Skin of body (tissue), 3 donors: ENCODE measurements at places on chromosomes 12 and 14. TPM values are rescaled to one million over a fixed set of nuclear protein-coding genes. Genes with fewer than 3 reads are reported as not detected.

DNA sequence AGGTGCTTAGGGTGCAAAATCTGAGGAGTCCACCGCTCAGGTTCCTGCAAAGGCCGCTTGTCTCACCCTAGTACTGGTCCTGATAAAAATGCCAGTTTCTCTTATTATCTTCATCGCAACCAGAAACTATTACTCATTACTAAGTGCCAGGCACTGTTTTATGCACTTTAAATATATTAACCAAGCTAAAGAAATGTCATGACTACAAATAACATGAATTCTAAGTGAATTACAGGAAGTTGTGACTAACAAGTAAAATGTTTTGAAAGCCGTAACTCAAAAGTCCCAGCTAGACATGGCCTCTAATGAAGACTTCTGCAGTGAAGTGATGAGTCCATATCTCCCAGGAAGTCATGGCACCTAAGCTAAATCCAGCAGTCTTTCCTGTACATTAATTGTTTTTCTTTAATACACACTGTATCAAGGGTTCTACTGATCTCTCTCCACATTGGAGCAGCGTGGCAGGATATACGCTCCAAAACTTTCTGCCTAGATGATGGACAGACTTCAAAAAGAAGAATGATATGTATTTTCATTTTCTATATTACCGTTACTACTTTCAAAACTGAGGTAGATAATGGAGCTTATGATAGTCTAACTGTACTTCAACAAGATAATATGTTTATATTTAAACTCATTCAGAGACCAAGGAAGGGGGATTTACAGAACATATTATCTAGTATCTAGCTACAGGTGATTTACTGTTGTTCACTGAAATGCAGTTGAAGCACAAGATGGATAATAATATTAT is 117.3 kb upstream of the ARID2 start:
- DNase-seq = no peak

DNA sequence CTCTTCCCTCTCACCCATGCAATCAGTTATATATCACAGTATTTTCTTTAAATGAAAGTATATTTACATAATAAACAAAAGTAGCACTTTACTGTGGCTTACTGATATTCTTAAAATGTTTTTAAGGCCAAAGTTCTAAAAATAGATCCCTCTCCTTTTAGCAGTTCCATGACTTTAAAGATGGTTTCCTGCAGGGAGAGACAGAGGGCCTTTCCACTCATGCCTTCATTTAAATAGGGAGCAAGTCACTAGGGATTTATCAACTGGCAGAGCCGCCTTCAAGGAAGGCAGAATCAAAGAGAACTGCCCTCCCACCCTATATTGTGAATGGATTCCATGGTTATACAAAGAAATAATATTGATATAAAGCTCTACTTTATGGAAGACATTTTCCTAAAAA is 55.5 kb downstream of the DUSP16 start:
- DNase-seq = no peak

- DNase-seq = no peak
Measured at GRCh38 chr14:101334656-101335055, 226.6 kb upstream of the DIO3 start.

DNA sequence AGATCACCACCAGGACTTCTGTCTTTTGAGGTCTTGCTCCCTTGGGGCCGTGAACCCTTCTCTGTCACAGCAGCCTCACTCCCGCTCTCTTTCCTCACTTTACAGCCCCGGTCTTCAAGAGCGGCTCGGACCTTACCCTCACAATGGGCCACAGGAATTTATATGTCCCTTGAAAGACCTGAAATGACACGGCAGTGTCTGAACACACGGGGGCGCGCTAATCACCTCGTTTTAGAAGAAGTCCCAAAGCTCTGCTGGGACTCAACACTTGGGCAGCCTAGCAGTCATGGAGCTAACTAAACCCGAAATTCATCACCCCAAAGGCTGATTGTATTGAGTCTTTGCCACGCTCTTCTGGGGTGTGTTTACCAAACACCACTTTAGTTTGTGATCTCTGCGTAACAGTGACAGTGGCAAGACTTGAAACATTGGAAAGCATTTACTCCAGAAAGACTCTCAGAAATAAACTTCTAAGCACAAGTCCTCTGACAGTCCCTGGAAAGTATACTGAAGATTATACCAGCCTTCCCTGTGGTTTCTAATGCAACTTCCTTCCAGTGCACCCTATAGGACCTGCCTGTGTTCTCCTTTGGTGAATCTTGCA is 29.0 kb downstream of the SERPINA11 start:
- DNase-seq = no peak

GRCh38 chr12:65740873-65741600 is 83.2 kb upstream of the HMGA2 start:
- DNase-seq = peak; percentile 69

DNA sequence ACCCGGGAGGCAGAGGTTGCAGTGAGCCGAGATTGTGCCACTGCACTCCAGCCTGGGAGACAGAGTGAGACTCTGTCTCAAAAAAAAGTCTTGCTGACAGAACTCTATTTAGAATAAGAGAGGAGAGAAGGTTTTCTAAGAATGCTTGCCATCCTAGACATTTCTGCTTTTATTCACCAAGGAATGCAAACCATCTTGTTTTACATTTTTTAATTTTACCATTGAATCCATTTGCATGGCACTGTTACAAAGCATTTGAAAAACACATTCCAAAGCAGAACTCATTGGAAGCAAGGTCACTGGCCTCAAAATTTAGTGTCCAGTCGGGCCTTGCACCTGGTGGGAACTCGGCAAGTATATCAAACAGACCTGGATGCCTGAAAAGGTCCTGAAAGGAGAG is 44.2 kb upstream of the RASSF3 start:
- no peak for DNase-seq

DNA sequence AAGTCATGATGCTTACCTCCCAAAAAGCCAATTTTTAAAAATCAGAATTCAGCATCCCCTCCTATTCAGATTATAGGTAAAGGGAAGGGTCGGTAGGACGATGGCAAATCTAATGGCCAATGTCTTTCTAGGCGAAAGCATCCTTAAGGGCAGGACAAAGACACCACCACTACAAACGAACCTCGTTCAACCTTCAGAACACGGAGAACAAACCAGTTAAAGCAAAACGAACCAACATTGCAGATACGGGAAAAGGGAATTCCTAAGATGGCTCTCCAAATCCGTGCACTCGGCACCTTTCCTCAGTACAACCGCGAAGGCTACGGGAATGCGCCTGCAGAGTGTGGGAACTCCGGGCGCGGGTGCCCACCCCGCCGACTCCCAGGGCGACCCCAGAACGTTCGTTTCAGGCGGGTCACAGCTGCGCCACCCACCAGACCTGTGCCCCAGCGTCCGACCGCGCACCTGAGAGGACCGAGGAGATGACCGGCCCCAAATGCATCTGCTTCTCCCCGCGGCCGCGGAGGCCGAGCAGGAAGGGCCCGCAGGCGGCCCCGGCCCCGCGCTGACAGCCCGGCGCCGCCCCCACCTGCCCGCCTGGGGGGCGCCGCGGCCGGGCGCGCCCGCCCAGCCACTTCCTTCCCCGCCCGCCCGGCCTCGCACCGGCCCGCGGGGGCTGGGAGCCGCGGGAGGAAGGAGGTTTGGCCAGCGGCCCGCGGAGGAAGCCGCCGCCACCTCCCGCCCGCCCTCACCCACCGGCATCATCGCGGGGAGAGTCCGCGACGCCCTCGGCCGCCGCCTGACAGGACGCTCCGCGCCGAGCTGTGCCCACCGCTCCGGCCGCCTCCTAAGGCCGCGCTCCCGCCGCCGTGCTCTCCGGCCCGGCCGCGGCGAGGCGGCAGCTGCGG is 578 bp downstream of the PPP1R13B start:
- DNase-seq = no peak

DNA sequence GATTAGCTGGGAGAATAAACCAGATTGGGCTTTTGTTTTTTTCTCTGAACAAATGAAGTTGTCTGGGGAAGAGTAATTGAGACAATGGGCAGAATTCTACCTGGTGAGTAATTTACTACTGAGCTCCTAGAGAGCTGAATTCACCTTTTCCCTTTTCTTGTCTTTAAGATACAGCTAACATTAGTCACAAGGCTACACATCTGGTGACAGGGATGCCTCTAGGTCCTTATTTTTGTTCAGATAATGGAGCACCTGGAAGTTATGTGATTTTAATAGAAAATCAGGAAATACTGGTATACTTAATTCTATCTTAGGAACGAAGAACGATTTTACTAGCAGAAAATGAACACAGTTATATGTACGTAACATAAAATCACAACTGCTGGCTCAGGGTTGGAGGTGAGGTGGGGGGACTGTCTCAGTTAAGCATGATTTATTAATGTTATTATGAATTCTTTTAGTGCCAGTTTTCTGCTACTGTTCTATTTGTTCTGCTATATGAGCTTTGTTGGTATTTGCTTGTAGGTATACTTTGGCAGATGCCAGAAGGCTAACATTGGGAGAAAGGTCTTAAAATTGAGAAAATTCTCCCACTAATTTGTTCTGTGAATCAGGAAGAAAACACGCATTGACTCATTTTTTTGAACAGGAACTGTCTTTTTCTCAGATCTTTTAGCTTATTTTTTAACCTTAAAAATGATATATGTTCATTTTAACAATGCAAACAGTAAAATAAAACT is 482.7 kb upstream of the RGS6 start:
- DNase-seq = no peak

- no peak for DNase-seq
Measured at GRCh38 chr12:82652071-82652470, 34.6 kb upstream of the TMTC2 start.

- no peak for DNase-seq
Measured at GRCh38 chr12:127280393-127281275, 986.3 kb upstream of the TMEM132C start.

GRCh38 chr14:60807971-60808370 is 73.4 kb downstream of the MNAT1 start:
- no peak for DNase-seq

DNA sequence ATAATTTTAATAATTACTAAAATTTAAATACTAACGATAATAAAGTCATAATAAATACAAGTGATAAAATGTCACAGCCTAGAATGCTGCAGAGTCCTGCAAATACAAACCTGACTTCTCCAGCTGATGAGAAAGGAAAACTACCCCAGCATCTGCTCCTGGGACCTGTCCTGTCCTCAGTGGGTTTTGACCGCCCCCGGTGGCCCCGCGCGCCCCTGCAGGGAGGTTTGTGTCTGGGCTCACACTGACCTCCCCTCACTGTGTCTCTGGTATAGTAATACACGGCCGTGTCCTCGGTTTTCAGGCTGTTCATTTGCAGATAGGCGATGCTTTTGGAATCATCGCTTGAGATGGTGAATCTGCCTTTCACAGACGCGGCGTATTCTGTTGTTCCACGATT is 1139.4 kb downstream of the TMEM121 start:
- DNase-seq = no peak

DNA sequence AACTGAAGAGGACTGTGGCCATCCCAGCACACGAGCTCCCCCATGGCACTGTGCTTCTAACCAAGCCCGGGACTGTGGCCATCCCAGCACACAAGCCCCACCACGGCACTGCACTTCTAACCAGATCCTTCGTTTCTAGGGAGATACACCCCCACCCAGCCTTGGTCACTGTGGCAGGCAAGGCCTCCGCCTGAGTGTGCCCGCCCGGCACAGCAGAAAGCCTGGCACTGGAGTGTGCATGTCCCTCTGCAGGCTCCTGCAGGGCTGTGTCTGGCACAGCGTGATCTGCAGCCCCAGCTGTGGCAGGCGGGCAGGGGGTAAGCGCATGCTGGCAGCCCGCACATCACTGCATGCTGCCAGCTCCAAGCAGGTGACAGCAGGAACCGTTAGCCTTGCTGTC is 49.8 kb downstream of the CCDC85C start:
- no peak for DNase-seq

DNA sequence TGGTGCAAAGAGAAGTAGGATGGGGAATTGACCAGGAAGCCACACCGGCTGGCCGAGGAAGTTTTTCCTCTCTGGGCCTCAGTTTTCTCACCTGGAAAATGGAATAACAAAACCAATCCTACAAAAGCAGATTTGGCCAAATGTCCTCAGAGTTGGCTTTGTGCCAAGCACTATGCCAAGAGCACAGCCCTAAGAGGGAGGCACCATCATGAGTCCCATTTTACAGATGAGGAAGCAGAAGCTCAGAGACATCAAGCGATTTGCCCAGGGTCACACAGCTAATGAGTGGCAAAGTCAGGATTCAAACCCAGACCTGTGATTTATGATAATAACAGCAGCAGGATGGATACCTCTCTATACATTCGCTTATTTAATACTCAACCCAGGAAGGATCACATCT is 27.3 kb downstream of the RASAL1 start:
- DNase-seq = no peak

DNA sequence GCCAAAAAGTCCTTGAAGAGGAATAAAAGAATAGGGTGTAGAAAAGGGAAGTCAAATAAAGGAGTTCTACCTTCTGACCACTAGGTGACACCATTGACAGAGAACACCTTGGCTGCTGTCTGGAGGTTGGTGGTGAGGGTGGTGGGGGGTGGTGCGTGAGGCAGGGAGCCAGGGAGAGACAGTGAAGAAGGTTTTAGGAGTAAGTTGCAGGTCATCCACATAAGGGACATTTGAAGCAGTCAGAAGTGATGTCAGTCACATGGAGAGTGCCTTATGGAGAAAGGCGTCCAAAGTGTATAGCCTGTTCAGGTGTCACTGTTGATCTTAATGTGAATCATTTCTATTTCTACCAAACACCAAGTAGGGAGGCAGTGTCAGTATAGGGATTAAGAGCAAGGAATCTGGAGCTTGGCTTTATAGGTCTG is 279.3 kb upstream of the DDHD1 start:
- DNase-seq = no peak

DNA sequence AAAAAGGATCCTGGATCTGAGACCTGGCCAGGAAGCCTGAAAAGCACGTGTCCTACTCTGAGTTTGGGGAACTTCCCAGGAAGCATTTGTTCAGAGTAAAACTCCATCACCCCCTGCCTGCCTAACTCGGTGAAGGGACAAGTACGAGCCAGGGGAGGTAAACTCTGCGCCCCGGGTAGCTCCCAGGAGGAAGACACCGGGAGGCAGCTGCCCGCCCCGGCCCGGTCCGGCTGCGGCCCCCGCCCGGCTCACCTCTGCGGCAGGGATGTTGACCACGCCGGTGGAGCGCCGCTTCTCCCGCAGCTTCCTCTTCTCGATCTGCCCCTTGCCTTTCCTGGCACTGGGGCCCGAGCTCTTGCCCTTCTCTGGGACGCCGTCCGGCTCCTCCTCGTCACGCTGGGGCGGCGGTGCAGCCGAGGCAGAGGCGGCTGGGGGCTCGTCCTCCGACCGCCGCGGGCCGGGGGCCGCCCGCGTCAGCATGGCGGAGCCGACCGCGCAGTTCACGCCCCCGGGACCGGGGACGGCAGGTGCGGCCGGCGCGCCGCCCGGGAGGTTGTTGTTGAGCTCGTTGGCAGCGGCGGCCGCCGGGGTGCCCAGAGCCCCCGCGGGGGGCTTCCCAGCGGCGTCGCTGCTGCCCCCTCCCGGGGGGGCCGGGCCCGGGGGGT is 1.2 kb downstream of the PAWR start:
- DNase-seq = no peak

- no peak for DNase-seq
Measured at GRCh38 chr12:118409834-118410233, 33.5 kb downstream of the SUDS3 start.

MDGA2 gene
- total RNA-seq = 0.89 TPM

KRT81 gene
- 27.8 TPM for total RNA-seq

SMIM41 gene
- not detected for total RNA-seq

RNFT2 gene
- 1.7 TPM for total RNA-seq

KLRG1 gene
- 1.6 TPM for total RNA-seq

FOXG1 gene
- not detected for total RNA-seq

SOS2 gene
- 32.1 TPM for total RNA-seq

NRIP2 gene
- total RNA-seq = 0.79 TPM

KRT77 gene
- total RNA-seq = 110 TPM

DAO gene
- not detected for total RNA-seq

CFAP54 gene
- 1.8 TPM for total RNA-seq
